ENCODE measurements at places on chromosomes 11 and 22.

DNA sequence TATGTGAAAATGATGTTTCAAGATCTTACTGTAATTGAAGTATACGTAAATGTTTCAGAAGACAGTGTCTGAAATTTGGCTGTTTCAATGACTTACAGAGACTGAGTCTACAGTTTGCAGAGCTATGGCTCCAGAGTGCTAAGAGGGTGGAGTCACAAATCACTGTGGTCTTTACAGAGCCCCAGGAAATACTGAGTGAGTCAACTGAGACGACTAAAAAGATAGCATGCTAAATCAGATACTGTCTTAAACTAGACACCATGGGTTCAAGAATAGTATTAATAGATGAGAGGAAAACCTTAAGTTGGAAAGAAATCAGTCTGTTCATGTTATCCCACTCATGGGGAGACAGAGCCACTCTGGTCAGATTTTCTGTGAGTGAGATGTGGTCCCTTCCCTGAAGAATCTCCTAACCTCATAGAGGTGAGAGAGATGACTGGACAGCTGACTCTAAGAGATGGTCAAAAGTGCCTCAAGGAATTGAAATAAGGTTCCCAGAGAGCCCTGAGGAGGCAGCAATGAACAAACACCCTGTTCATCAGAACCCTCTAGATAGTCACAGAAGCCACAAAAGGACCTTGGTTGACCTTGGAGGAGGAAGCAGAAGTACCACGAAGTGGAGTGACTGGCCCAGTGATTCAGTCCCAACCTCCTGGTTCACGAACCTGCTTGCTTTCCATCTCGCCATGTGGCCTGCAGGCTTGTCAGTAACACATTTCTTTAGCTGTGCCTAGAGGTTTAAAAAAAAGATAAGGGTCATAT lies 30.2 kb downstream of the C11orf91 start:
- no peak for DNase-seq

- no peak for DNase-seq
These were observed 181.6 kb downstream of the SHANK2 start for GRCh38 chr11:71070490-71071453.

DNA sequence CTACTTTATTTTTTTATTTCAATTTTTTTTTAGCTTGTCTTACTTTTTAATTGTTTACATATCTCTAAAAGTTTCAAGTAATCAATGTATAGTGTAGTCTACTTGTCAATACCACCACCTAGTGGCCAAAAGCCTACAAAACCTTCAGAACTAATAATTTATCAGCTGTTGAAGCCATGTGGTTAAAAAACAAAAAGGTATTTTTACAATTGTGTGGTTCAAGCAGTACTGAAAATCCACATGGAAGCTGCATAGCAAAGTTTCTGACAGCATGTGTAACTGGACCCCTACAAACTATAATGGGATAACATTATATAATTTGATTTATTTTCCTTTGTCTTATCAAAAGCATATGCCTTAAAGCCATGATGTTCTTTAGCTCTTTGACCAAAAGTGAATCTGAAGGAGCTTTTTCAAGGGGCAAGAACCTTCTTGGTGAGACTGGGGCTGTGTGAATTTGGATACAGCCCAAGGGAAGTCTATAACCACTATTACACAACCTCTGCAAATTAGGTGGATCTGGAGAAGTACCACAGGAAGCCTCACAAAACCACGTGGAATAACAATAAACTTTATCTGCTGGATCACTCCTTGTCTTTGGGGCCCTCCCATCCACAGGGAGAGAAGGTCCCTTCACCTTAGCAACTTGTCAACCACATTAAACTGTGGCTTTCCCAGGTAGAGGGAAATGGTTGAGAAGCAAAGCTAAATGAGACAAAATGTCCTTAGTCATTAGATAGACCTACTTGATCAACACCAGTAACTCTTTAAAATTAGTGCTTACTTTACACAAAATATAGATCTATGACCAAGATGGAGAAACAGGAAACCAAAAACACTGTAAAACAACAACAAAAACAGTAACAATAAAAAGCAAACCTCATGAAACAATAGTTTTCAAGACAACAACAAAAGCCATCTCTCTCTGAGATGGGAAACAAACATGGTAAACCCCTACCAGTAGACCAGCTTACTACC lies 9.9 kb downstream of the NARS2 start:
- peak; percentile 75 for DNase-seq

DNA sequence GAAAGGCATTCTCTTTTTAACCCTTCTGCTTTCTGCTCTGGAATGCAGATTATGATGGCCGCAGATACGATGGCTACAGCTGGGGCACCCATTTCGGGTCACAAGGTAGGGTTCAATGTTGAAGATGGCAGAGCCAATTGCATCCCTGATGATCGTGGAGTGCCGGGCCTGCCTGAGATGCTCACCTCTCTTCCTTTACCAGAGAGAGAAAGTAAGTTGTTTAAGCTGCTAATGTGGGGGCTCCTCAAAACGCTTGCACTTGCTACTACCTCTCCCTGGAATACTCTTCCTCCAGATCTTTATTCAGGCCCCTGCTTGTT lies 50.8 kb upstream of the PRDM11 start:
- DNase-seq: no peak

DNA sequence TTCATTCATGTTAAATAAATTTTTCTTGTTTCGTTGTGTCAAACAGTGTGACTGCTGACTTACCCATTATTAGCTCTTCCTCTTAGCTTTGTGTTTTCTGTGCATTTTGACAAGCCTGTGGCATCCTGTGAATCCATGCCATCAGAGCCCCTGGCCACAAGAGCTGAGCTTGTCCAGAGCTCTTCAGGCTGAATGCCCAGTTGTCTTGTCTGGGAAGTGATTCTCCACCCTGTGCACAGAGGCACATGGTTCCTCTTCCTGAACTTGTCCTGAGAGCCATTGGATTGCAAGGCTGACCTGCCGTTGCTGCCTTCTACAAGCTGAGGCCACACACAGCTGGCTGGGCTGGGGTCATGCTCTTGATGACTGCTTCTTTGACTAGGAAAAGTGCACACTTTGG lies 64.1 kb downstream of the PPP6R3 start:
- DNase-seq: no peak

DNA sequence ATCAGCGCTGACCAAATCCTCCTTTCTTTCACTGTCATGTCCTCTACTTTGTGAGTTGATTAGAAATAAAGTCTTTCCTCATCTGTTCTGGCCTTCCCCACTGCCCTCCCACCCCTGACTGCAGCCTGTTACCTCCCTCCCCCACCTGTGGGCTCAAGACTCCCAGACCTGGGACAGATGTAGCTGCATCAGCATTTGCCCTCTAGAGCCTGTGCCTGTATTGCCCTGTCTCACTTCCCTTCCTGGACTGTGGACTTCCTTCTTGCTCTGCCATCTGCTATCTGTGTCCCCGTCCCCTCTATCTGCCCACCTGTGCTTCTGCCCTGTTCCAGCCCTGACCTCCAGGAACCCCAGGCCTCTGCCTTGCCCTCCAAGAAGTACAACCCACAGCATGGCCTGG lies 122.5 kb downstream of the GALNT18 start:
- no peak for DNase-seq

GRCh38 chr11:68016904-68017817 lies 7.0 kb downstream of the ALDH3B1 start:
- peak; percentile 55 for DNase-seq

- DNase-seq: no peak
These were observed 4.7 kb downstream of the RTCB start for GRCh38 chr22:32407312-32407711.

- DNase-seq: peak; percentile 50
These were observed 388 bp downstream of the TMEM121B start for GRCh38 chr22:17120711-17121232.

GRCh38 chr11:72758690-72759389 lies 6.6 kb upstream of the ARAP1 start:
- DNase-seq: no peak

- DNase-seq: no peak
These were observed 37.8 kb downstream of the RNF141 start for GRCh38 chr11:10503221-10503620.

DNA sequence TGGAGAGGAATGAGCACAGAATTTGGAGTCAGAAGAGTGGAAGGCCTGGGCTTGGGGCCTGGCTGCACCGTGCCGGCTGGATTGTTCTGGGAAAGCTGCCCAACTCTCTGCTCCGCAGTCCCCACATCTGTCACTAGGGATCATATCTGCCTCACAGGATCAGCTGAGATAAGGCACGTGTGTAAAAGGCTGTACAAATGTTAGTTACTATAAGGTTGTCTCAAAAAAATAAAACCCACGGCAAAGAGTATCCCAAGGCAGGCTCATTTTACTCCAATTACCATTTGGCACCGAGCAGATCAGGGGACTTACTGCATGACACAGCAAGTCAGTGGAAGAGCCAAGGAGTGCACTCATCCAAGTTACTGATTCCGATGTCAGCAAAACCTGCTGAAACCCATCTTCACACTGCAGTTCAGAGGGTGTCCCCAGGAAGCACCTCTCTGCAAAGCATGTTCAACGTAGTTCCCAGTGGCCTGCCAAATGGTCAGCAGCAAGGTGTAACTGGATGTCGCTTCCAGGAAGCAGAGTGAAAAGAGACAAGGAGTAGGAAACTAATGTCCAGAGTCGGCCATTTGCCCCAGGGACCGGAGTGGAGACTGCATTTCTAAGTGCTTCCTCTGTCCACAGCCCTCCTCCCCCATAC lies 18.1 kb upstream of the MRTFA start:
- peak; percentile 47 for DNase-seq

DNA sequence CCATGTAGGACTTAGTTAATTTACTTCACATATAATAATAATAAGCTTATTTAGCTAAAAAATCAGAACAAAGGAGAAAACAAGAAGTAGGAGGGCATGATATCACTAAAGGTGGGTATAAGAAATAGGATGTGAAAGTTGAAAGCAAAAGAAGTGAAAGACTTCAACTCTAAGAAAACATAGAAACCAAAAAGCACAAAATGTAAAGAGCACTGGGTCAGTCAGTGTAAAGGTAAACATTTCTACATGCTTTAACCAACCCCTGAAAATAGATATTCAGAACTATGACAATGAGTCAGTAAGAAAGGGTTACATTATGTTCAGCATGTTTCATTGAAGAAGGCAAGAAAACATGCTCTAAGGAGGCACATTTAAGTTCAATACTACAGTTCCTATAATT lies 298.8 kb downstream of the SWAP70 start:
- no peak for DNase-seq
